ENCODE measurements at places on chromosomes 1 and 21.

DNA sequence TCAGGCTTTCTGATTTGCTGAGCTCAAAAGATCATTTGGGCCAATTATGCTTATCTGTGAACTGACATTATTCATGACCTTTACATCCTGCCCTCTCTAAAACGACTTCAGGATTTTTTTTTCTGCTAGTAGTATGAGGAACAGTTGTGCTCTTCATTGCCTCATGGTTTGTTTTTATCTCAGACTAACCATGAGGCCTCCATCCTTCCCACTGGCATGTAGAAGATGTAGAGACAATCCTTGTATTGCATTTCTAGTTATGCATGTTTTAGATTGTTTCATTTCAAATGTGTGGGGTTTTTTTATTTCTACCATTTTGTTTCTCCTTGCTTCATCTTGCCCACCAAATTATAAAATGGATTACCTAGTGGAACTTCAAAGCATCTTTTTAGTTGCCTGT is 82.8 kb upstream of the C1orf87 start:
- DNase-seq, result no peak

- DNase-seq, result no peak
Observed at GRCh38 chr1:47219590-47220220, 12.3 kb downstream of the TAL1 start.

GRCh38 chr1:43849670-43850069 is 83.9 kb upstream of the ARTN start:
- DNase-seq, result no peak

DNA sequence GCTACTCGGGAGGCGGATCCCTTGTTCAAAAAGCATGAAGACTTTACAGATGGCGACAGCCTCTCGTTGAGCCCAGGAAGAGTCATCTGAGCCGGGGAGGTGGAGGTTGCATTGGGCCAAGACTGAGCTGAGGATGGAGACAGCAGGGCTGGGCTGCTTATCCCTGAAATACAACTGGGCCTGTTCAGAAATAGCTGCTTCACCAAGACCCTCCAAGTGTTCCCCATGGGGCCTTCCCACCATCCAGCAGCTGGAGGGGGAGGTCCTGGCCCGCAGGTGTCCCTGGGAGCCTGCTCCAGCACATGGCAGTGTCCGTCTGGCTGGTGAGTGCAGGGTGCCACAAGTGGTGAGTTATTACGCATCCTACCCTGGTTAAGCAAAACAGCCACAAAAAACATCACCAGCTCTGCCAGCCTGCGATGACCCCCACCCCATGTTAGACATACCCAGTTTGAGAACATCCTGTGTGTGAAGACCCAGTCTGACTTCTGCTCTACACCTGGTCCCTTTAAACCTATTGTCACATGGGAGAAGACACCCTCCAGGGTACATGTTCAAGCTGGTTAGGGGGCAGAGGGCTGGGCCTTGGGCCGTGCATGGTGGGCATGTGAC is 93.1 kb upstream of the TMPRSS2 start:
- DNase-seq, result peak; percentile 27

Data from RWPE2 (cell line).